ENCODE measurements at places on chromosomes 7 and 10.

DNA sequence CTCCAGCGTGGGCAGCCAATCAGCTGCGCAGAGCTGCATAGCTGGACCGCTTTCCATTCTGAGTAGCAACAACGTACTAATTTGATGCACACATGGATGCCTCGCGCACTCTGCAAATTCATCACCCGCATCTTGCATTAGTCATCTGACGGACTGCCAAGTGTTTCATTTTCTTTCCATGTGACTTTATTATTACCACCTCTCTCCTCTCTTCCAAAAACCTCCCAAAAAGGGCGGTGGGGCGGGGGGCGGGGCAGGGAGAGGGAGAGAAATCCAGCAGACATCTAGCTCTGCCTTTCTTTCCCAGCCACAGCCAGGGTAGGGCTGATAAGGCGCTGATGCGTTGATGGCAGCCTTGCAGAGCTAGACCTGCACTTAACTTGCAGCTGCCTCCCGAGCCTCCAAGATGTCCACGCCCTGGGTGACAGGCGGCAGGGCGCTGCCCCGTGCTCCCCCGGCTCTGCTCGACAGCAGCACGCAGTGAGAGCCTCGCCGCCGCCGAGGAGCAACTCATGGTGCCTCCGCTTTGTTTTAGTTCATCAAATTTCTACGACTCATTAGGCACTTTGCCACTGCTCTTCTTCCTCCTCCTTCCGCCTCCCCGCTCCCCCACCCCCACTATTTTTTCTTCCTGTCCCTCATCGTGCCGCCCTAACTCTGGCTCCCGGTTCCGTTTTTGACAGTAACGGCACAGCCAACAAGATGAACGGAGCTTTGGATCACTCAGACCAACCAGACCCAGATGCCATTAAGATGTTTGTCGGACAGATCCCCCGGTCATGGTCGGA lies 147.3 kb downstream of the CELF2 start:
- peaks cover 46% of the 10 kb centered on the region for H3K4me1 ChIP-seq
- H3K4me3 ChIP-seq, result peak overlapping the region; percentile 99
- DNase-seq, result peak; percentile 70
- peaks cover 28% of the 10 kb centered on the region for H3K27me3 ChIP-seq
- peaks cover 15% of the 10 kb centered on the region for H3K36me3 ChIP-seq

DNA sequence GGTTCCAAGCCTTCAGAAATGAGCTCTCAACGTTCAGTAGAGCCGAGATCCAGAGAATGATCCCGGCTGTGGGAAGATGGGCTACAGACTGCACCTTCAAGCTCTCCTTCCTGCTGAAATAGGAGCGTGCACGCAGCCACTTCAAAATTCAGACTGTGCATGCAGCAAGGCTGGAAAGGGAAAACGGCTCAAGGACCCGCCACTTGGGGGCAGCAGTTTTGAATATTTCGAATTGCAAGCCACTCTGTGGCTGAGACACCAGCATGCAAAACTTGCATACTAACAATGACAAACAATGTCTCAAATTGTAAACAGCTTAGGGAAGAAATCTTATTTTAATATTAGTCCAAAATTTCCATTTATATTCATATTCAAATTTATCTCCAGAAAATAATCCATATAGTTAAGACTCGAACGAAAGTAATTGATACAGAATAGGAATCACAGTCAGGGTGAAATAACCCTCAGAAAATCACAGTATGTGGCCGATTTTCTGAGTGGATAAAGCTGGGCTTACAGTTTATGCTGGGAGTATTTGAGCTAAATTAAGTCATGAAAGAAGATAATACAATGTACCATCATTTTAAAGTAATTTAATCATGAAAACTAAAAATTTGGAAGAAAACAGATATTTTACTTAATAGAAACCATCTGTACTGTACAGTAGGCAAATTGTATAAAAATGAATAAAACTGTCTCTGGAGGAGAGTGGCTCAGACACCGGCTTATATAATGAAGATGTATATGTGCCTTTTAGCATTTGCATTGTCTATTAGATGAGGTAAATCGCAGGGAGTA lies 137.9 kb upstream of the MKI67 start:
- no peaks in the 10 kb centered on the region for H3K4me1 ChIP-seq
- peak; percentile 6 for DNase-seq
- peaks cover 15% of the 10 kb centered on the region for H3K27me3 ChIP-seq
- H3K4me3 ChIP-seq, result no peak overlapping the region
- no peak overlapping the region for H3K27ac ChIP-seq

GRCh38 chr10:122957474-122957873 lies 3.4 kb upstream of the C10orf88 start:
- no peaks in the 10 kb centered on the region for H3K36me3 ChIP-seq
- no peak for DNase-seq
- peaks cover 32% of the 10 kb centered on the region for H3K27me3 ChIP-seq

DNA sequence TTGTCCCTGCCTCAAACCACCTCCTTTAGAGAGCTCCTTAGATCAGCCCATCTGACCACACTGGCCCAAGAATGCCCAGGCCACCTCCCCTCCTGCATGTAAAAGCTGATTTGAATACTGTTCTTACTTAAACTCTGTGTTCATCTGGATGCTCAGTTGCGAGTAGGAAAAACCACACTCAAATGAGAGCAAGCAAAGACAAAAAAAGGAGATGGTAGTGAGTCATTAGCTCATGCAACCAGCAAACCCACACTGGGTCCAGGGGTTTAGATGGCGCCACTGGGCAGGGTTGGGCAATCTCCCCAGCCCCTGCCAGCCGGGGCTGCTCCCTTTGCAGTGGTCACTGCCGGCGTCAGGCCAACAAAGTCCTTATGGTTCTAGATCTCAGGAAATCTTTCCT lies 32.7 kb downstream of the TSPAN15 start:
- DNase-seq, result no peak
- H3K4me1 ChIP-seq, result no peaks in the 10 kb centered on the region
- H3K4me3 ChIP-seq, result no peak overlapping the region
- H3K27me3 ChIP-seq, result peaks cover 1% of the 10 kb centered on the region
- no peak overlapping the region for H3K27ac ChIP-seq

GRCh38 chr7:135938563-135938962 lies 38.6 kb downstream of the MTPN start:
- DNase-seq, result no peak
- peak overlapping the region; percentile 75 for H3K27ac ChIP-seq
- H3K27me3 ChIP-seq, result no peaks in the 10 kb centered on the region

DNA sequence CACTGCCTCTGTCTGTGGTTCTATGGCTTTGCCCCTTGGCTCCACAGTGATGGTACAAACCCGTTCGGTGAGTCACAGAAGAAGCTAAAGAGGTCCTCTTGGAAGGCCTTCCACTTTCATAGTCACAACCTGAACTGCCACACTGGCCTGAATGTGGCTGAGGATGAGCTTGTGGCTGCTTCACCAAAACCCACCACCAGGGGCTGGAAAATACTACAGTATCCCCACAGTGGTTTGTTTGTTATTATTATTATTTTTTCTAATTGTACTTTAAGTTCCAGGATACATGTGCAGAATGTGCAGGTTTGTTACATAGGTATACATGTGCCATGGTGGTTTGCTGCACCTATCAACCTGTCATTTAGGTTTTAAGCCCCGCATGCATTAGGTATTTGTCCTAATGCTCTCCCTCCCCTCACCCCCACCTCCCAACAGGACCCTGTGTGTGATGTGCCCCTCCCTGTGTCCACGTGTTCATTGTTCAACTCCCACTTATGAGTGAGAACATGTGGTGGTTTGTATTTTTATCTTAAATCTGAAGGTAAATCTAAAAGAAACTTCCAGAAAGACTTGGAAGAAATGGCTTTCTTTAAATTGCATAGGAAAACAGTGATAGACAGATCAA lies 160.8 kb upstream of the NPSR1 start:
- no peaks in the 10 kb centered on the region for H3K4me1 ChIP-seq
- H3K27ac ChIP-seq, result no peak overlapping the region
- no peak overlapping the region for H3K4me3 ChIP-seq
- no peaks in the 10 kb centered on the region for H3K27me3 ChIP-seq
- no peak for DNase-seq

GRCh38 chr10:127880557-127880956 lies 12.2 kb downstream of the CLRN3 start:
- no peaks in the 10 kb centered on the region for H3K36me3 ChIP-seq
- DNase-seq, result no peak
- no peaks in the 10 kb centered on the region for H3K4me1 ChIP-seq
- H3K27ac ChIP-seq, result no peak overlapping the region

DNA sequence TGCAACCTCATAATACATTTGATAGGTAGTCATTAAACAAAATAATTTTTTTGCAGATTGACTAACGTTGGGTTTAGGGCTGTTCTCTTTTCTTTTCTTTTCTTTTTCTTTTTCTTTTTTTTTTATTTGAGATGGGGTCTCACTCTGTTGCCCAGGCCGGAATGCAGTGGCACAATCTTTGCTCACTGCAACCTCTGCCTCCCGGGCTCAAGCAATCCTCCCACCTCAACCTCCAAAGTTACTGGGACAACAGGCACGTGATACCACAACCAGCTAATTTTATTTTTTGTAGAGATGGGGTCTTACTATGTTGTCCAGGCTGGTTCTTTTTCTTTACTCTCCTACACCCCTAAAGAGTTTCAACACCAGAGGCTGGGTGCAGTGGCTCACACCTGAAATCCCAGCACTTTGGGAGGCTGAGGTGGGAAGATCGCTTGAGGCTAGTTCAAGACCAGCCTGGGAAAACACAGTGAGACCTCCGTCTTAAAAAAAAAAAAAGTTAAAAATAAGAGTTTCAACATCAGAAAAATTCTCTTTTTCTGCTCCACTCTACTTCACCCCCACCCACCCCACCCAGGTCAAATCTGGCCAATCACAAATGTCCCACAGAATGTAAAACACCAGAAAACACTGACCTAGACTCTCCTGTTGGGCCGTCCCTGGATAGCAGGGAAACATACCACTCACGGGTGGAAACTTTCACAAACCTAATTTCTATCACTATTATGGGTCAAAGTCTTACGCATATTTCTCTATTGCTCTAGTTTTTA lies 3.0 kb downstream of the HIP1 start:
- no peak overlapping the region for H3K27ac ChIP-seq
- no peak overlapping the region for H3K4me3 ChIP-seq
- H3K36me3 ChIP-seq, result peaks cover 5% of the 10 kb centered on the region
- no peak for DNase-seq
- no peaks in the 10 kb centered on the region for H3K27me3 ChIP-seq
- peaks cover 63% of the 10 kb centered on the region for H3K4me1 ChIP-seq

GRCh38 chr10:9535744-9536143 lies 1481.3 kb downstream of the GATA3 start:
- H3K36me3 ChIP-seq, result no peaks in the 10 kb centered on the region
- DNase-seq, result no peak
- H3K27ac ChIP-seq, result no peak overlapping the region
- no peak overlapping the region for H3K4me3 ChIP-seq
- H3K4me1 ChIP-seq, result no peaks in the 10 kb centered on the region

DNA sequence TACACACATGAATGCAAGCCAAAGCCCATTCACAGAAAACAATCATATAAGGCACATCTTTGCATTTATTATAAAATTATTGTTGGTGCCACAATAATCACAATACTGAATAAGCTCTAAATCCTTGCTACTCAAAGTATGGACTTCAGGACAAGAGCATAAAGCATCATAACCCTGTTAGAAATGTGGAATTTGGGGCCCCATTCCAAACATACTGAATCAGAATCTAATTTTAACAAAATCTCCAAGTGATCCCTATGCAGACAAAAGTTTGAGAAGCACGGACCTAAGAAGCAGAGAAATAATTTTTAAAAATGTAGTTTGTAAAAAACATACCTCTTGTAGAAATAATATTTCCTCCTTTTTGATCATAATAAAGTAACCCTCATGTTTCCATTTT lies 199.2 kb downstream of the IMMP2L start:
- H3K27me3 ChIP-seq, result no peaks in the 10 kb centered on the region
- H3K4me1 ChIP-seq, result no peaks in the 10 kb centered on the region
- no peak overlapping the region for H3K4me3 ChIP-seq
- DNase-seq, result no peak
- peaks cover 3% of the 10 kb centered on the region for H3K36me3 ChIP-seq

DNA sequence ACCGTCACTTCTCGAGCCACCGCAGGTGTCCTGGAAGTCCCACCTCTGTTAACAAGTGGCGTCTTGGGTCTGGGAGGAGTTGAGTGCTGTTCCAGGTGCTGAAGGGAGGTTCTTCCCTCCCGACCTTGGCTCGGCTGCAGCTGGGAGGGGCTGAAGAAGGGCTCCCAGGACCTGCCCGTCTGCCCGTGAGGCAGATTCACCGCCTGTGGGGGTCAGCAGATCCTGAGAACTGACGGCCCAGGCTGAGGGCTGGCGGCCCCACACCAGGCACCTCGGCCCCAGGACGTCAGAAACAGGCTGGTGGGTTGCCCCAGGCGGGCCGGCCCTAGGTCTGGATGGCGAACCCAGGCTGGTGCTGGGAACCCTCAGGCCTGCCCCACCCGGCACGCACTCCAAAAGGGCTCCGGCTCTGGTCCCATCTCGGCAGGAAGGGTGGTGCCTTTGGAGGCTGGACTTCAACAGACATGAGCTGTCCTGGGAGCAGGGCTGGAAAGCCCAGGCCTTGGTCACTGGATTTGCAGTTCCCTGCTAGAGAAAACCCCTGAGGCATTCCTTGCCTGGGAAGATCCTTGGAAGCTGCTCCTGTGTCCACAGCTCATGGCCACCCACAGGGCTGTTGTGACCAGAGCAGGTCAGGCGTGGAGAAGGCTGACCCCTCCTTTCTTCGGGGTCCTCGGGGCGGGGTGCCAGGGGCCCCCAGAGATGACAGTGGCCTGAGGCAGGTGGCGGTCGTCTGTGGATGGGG lies 42.6 kb upstream of the CFAP46 start:
- no peaks in the 10 kb centered on the region for H3K4me1 ChIP-seq
- H3K27ac ChIP-seq, result no peak overlapping the region
- no peaks in the 10 kb centered on the region for H3K36me3 ChIP-seq

- no peaks in the 10 kb centered on the region for H3K36me3 ChIP-seq
- peak; percentile 21 for DNase-seq
- no peaks in the 10 kb centered on the region for H3K27me3 ChIP-seq
- no peak overlapping the region for H3K27ac ChIP-seq
Observed at GRCh38 chr10:5563991-5564536, 39.3 kb downstream of the CALML3 start.

- peaks cover 4% of the 10 kb centered on the region for H3K27me3 ChIP-seq
- H3K4me1 ChIP-seq, result no peaks in the 10 kb centered on the region
- H3K27ac ChIP-seq, result no peak overlapping the region
- no peak for DNase-seq
Observed at GRCh38 chr10:32125023-32125422, 68.8 kb upstream of the KIF5B start.

GRCh38 chr10:124145109-124145870 lies 51.9 kb upstream of the CHST15 start:
- H3K27me3 ChIP-seq, result no peaks in the 10 kb centered on the region
- H3K4me3 ChIP-seq, result peak overlapping the region; percentile 40
- H3K4me1 ChIP-seq, result no peaks in the 10 kb centered on the region
- DNase-seq, result peak; percentile 30
- H3K27ac ChIP-seq, result peak overlapping the region; percentile 29
- no peaks in the 10 kb centered on the region for H3K36me3 ChIP-seq

Measured in immature natural killer cell (primary cell).